ENCODE measurements at places on chromosomes 4 and X.

- no peak for DNase-seq
Measured at GRCh38 chrX:7261672-7262332, 113.8 kb upstream of the PUDP start.

GRCh38 chr4:124265701-124266100 lies 446.8 kb downstream of the ANKRD50 start:
- no peak for DNase-seq

GRCh38 chr4:139242511-139243051 lies 37.4 kb downstream of the MGARP start:
- no peak for DNase-seq

- no peak for DNase-seq
Measured at GRCh38 chr4:23937173-23937572, 47.3 kb upstream of the PPARGC1A start.

DNA sequence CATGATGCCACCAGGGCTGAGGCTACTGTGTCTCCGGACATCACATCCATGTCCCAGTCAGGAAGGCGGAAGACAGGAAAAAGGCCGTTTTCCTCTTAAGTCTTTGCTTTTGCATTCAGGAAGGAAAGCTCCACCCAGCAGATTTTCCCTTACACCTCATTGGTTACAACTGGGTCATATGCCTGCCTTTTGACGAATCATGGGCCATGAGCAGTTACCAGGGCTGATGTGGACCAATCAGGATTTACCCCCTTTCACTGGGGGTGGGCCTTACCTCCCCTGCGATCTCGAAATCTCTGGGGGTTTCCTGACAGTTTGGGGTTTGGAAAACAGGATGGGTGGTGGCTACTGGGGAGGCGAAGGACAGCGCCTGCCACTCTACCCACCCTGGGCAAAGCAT lies 52.5 kb upstream of the GRPEL1 start:
- DNase-seq: no peak

DNA sequence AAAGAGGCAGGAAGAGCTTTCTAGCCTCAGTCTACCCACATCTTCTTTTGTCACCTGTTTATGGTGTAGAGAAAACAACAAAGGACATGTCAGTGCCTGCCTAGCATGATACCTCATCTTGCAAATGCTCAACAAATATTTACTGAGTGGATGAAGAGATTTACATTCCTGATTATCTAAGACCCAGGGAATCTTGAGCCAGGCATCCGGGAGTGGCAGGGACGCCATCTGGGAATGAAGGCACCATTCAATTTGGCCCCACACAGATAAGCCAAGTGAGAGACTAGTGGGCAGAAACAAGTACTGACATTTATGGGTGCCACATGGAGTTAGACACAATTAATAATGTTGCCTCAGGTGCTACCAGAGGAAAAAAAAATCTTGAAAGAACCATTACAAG lies 36.8 kb upstream of the CASK start:
- DNase-seq: no peak

DNA sequence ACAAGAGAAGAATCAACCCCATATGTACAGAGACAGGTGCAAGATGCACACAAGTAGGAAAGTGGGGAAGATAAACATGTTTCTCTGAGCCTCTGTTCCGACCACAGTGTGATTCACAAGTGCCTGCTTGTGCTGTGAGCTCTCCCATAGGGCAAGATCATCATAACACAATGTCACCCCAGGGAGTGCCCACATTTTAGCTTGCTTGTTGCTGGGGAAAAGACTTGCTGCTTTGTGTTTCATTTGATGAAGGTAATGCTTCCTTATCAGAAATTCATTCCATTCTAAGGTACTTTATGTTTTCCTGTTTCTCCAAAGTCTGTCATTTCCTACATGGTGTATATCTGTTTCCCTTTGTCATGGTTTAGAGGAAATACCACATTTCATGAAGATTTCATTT lies 304.5 kb upstream of the DIPK2B start:
- no peak for DNase-seq

DNA sequence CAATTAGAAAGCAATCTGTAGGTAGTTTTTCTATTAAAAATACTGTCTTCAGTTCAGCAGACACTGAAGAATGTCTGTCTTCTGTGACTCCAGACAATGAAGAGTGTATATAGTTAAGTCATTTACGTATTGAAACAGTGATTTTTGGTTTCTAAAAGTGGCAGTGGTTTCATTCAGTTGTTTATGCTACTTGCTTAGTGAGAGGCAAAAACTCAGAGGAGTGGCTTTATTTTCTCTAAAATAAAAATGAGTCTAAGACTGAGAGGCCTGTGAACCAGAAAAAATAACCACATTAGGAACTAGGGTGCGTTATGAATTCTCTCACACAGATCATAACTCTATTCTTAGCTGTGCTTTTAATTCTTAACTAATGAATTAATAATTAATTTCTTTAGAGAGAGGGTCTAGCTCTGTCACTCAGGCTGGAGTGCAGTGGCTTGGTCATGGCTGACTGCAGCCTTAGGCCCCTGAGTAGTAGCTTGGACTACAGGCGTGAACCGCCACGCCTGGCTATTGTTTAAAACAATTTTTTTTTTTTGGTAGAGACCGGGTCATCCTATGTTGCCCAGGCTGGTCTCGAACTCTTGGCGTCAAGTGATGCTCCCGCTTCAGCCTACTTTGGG lies 31.4 kb downstream of the FREM3 start:
- no peak for DNase-seq

GRCh38 chr4:125321709-125322365 lies 7.1 kb downstream of the FAT4 start:
- no peak for DNase-seq

DNA sequence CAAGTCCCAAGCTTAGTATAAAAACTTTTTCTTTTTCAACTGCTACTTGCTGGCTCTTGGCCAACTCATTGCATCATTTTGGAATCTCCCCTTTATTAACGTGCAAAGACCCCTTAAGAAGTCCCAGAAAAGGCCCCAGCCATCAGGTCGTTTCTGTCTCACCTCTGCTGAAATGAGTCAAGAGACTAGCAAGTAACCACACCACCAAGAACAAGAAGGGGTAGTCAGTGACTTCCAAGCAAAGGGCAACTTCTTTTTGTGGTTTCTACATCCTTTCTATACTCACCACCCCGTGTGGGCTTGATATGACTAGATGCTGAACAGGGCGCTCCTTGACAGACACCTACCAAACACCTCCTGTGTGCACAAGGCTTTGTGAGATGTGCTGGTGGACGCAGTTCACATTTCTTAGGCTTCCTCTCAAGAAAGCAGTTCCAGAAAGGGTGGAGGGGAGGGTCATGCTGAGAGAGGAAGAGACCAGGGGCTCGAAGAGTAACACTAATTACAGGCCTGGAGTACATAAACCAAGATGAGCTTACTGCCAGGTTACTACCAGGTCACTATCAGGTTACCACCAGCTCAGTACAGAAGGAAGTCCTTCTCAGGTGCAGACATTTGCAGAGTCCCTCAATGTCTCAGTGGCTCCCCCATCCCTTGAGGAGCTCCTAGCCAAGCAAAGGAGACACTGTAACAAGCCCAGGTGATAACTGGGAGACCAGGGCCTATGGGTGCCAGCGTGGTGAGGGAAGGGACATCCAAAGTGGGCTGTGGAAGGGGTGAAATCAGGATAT lies 19.3 kb downstream of the JAKMIP1 start:
- no peak for DNase-seq

GRCh38 chr4:186891859-186892486 lies 168.3 kb upstream of the FAT1 start:
- DNase-seq: no peak

- no peak for DNase-seq
Measured at GRCh38 chr4:168999809-169000208, 10.2 kb downstream of the CBR4 start.

DNA sequence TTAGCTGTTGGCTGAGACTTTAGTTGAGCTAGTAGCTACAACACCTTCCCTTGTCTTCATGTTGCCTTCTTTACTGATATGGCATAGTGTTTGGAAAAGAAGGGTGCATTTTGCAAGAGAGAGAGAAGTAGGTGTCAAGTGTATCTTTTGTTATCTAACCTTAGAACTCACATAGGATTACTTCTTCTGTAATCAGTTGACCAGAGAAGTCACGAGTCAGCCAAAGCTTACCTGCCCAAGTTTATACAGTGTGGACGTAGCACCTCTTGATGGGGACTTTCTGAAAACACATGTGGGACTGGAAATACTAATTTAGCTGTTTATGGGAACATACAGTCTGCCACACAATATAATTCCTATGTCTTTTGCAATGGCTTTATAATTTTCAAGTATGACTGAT lies 56.0 kb downstream of the UGT8 start:
- no peak for DNase-seq

- DNase-seq: no peak
Measured at GRCh38 chr4:152265149-152265621, 270.7 kb downstream of the FBXW7 start.

DNA sequence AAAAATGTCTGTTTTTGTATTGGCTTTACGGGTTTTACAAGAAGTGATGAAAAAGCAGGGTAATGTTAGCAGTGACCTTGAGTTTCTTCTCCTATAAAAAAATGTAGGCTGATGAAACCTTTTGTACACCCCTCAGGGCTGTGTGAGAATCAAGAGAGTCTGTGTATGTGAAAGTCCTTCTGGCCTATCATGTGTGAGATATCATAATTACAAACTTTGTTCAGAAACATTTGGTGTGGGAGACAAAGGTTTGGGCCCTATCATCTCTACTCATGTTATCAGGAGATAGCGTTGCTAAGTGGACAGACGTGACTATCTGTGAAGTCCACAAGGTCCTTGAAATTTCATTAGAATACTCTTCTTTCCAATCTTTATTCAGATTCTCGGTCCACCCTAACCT lies 170.6 kb upstream of the HAND2 start:
- no peak for DNase-seq

DNA sequence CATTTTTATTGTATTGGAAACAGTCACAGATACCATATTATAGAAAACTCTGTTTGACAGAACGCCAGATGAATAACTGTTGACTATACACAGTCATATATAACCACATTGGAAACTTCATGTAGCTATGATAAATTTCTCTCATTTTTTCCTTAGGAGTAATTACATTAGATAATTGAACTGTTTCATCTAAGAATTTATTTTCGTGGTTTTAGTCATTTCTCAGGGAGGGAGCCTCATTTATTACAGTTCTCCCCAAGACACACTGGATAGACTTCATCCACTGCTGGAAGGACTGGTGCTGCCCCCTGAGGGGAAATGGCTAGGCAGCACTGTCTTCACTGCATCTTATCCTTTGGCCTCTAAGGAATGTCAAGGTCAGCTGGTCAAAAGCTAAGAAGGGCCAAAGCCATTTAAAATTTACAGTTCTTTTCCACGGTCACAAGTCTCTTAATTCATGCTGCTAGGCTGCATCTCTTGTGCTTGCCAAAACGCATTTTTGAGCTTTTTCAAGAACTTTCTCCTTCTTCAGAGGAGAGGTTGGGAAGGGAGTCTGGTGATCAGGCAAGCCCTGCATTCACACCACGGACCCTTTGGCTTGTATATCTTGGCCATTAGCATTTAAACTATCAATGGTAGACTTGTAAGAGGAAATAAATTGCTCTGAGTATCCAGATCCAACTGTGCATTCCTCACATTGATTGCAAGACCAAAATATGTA lies 145.1 kb downstream of the CBR4 start:
- DNase-seq: no peak

DNA sequence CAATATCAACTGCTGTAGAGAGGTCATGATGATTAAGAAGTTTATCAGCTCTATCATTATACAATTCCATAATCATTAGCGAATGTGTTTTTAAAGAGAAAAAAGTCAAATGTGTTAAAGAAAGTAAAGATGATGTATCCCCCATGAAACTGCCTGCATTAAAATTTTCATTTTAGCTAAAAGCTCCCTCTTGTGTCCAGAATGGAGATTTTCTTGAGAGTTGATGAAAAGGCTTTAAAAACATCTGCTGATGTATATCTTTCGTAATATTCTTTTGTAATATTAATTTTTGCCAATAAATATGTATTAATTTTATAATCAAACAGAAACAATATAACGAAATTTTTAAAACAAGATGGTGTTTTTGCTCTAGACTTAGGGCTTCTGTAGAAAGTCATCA lies 52.1 kb upstream of the LHFPL1 start:
- no peak for DNase-seq

GRCh38 chr4:113026556-113026955 lies 22.9 kb upstream of the ANK2 start:
- DNase-seq: no peak

- no peak for DNase-seq
Measured at GRCh38 chr4:109675181-109675580, 28.1 kb downstream of the CASP6 start.

DNA sequence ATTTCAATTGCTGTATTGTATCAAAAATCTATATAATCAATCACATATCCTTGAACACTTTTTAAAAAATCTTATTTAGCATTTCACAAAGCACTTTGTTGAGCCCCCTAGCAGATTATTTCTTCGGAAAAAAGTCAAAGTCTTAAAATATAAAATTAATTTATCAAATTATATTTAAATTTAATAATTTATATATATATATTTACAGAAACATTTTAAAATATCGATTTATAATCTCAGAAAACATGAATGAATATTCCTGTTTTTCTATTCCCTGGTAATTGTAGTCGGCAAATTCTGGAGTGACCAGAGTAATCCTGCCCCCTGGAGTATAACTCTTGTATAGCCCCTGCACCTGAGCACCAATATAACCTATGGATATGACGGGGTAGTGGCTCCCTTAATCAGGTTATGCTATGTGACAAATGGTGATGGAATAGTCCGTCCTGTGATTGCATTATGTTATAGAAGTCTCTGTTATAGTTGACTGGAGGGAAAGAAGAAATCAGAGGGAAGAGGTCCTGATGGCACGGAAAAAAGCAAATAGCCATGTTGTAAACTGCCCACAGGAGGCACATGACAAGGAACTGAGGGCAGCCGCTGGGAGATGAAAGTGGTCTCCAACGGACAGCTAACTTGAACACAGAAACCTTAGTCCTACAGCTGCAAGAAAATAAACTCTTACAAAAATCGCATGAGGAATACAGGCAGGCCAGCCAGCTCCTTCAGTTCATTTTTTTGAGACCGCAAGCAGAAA lies 1092.3 kb downstream of the ARAP2 start:
- DNase-seq: no peak

- DNase-seq: no peak
Measured at GRCh38 chr4:84238247-84239090, 260.6 kb downstream of the NKX6-1 start.

All from activated naive CD4-positive, alpha-beta T cell (primary cell).